ENCODE measurements at places on chromosomes 7 and 10.

GRCh38 chr7:35849158-35849831 lies 48.4 kb downstream of the SEPTIN7 start:
- no peak for DNase-seq

DNA sequence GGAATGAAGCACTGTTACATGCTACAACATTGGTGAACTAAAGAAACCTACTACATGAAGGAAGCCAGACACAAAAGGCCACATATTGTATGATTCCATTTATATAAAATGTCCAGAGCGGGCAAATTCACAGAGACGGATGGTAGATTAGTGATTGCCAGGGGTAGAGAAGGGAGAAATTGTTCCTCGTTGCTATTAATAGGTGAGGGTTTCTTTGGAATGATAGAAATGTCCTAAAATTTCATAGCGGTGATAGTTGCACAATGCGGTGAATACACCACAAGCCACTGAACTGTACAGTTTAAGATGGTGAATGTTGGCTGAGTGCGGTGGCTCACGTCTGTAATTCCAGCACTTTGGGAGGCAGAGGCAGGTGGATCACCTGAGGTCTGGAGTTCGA lies 29.0 kb downstream of the DENND2A start:
- DNase-seq, result no peak

DNA sequence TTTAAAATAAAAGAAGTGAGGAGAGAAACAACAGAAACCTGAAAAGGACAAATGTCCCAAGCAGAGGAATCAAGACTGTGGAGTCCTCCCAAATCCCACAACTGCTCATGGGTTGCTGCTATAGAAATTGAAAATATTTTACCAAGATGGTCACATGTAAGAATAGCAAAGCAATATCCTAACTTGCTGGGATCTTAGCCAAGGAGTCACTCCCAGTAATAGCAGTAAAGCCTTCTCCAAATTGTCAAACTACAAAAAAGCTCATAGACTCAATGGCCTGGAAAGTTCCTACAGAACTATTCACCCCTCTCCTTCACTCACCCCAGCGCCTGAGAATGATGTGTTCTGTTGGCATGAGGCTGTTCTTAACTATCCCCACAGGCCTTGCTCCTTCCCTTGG lies 186.5 kb downstream of the ELMO1 start:
- no peak for DNase-seq

- DNase-seq, result no peak
Observed at GRCh38 chr7:37052705-37053104, 328.4 kb upstream of the AOAH start.

- DNase-seq, result no peak
Observed at GRCh38 chr7:44796034-44796503, 412 bp upstream of the PPIA start.

- DNase-seq, result peak; percentile 53
Observed at GRCh38 chr7:33874943-33875342, 30.4 kb upstream of the BMPER start.

- DNase-seq, result no peak
Observed at GRCh38 chr10:77332256-77332655, 305.4 kb downstream of the KCNMA1 start.

- no peak for DNase-seq
Observed at GRCh38 chr7:127713758-127714157, 61.8 kb downstream of the SND1 start.

DNA sequence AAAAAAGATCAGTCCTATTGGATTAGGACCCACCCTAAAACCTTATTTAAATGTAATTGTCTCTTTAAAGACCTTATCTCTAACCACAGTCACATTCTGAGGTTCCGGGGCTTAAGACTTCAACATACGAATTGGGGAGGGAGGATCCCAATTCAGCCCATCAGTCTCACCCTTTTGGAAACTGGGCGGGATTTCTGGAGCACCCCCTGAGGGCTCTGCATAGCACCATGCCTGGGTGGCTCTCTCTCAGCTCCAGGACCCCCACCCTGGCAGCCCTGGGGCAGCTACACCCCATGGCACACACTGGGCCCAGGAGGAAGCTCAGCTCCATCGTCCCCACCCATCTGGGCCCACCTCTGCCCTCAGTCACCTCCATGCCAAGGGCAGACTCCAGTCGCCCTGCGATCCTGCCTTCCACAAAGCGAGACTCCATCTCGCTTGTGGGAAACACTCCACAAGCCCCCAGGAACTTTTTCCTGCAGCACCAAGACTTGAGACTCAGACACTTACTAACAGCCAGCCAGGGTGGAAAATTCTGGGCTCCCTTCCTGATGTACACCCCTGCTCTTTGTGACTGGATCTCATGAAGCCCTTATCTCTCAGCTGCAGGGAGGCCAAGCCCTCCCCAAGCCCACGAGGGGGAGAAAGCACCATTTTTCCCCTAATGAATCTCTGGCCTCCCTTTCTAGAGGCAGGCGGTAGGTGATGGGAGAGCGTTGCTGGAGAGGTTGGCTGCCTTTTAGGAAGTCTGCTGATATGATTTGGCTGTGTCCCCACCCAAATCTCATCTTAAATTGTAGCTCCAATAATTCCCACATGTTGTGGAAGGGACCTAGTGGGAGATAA lies 90.8 kb upstream of the KDM7A start:
- no peak for DNase-seq

DNA sequence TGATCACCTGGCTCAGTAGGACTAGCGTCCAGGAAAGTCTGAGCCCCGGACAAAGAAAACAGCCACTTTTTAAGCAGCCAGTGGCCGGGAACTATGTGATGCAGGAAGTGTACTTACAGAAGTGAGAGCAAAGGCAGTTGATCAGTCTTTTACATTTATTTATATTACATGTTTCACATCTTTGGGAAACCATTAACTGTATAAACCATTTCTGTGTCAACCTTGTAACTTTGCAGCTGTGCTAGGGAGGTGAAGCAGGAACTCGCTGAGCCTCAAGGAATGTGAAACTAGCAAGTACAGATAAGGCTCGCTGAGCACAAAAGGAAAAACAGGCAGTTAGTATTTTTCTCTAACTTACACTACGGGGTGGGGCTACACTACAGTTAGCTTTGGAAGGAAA lies 39.9 kb upstream of the HECW1 start:
- no peak for DNase-seq

GRCh38 chr7:100677308-100678267 lies 4.0 kb downstream of the GNB2 start:
- no peak for DNase-seq

DNA sequence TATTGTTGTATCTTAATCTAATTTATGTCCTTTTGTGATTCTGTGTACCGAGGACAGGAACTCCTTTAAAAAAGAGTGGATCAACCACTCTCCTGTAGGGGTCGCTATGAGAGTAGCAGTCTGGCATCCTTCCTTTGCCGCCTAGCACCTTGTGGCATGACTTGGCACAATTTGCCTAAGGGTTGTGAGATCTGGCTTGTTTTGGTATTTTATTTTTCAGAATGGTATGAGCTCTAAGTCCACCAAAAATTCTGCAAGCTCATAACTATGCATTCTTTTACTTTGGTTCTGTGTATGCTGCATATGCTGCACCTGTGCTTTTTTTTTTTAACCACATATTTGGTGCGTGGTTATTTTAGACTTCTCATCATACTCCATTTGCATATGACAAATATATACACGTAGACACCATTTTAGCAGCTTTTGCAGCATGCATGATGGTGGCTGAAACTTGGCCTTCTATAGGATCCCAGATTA lies 112.8 kb downstream of the CDK14 start:
- no peak for DNase-seq

GRCh38 chr7:93138576-93138975 lies 9.6 kb downstream of the SAMD9L start:
- DNase-seq, result no peak

DNA sequence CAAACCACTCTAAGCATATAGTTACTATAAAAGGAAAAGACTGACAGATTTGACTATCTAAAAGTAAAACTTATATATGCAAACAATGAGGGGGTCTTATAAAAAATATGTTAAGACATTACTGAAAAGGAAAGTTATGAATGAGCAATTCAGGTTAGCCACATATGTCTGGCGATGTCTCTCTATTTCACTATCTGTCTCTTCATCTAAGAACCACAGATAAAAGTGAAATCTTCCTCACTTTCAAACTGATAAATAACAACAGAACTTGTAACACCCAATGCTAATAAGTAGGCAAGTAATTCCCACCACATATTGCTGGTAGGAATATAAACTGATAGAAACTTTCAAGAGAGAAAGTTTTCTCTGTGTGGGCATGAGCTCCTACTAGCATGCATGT lies 138.2 kb downstream of the CHCHD3 start:
- no peak for DNase-seq

GRCh38 chr7:70188901-70189650 lies 590.8 kb downstream of the AUTS2 start:
- no peak for DNase-seq

DNA sequence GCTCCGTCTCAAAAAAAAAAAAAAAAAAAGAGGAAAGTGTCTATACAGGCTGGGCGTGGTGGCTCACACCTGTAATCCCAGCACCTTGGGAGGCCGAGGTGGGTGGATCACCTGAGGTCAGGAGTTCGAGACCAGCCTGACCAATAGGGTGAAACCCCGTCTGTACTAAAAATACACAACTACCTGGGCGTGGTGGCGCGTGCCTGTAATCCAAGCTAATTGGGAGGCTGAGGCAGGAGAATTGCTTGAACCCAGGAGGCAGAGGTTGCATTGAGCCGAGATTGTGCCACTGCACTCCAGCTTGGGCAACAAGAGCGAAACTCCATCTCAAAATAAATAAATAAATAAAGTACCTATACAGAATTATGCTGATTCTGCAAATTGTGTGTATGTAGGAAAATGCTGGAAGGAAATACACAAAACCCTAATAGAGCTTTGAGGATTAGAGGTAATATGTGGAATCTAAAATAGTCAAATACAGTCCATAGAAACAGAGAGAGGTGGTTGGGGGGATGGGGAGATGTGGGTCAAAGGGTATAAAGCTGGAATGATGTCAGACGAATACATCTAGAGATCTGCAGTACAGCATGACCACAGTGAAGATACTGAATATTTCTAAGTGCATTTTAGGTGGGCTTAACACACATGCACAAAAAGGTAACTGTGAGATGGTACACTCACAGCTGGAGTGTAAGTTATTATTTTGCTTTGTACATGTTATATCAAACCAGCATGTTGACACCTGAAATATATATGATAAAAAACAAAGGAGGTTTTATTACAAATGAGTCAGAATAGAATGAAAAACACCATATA lies 174.5 kb upstream of the KLF14 start:
- DNase-seq, result no peak

Data from brain pericyte (primary cell).